ENCODE measurements at places on chromosomes 11 and 22.

DNA sequence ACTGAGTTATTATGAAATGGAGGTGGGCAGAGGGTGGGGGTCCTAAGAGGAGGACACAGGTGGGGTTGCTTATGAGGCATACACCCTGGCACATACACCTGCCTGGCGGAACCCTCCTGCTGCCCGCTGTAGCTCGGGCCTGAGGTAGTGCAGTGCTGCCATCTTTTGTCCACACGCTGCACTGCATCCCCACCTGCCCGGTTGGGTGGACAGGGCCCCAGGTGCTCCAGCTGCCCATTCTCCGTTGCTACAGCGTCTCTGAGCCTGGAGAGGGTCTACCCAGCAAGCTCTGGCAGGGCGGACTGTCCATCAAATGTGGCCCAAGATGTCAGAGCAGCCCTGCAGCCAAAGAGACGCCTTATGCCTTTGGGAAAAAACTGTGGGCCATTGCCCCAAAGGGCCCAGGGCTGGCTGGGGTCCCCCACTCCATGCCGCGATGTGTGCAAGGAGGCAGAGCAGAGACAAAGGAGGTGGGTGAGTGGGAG is 131.2 kb downstream of the BUD13 start:
- no peaks in the 10 kb centered on the region for H3K36me3 ChIP-seq
- no peak overlapping the region for H3K4me3 ChIP-seq
- DNase-seq: peak; percentile 72
- no peak overlapping the region for H3K27ac ChIP-seq
- no peaks in the 10 kb centered on the region for H3K4me1 ChIP-seq

GRCh38 chr22:50151571-50152537 is 18.7 kb upstream of the PANX2 start:
- H3K4me1 ChIP-seq: no peaks in the 10 kb centered on the region
- H3K36me3 ChIP-seq: no peaks in the 10 kb centered on the region
- no peaks in the 10 kb centered on the region for H3K27me3 ChIP-seq
- no peak overlapping the region for H3K27ac ChIP-seq

DNA sequence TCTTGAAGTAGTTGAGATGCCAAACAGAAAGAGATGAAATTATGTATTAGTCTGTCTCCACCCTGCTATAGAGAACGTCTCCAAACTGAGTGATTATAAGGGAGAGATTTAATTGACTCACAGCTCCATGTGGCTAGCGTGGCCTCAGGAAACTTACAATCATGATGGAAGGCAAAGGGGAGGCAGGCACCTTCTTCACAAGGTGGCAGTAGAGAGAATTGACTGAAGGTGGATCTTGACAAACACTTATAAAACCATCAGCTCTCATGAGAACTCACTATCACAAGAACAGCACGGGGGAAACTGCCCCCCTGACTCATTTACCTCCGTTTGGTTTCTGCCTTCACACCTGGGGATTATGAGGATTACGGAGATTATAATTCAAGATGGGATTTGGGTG is 794.0 kb downstream of the CNTN5 start:
- H3K27me3 ChIP-seq: no peaks in the 10 kb centered on the region
- no peaks in the 10 kb centered on the region for H3K4me1 ChIP-seq
- no peak overlapping the region for H3K27ac ChIP-seq
- H3K4me3 ChIP-seq: no peak overlapping the region
- no peaks in the 10 kb centered on the region for H3K36me3 ChIP-seq

DNA sequence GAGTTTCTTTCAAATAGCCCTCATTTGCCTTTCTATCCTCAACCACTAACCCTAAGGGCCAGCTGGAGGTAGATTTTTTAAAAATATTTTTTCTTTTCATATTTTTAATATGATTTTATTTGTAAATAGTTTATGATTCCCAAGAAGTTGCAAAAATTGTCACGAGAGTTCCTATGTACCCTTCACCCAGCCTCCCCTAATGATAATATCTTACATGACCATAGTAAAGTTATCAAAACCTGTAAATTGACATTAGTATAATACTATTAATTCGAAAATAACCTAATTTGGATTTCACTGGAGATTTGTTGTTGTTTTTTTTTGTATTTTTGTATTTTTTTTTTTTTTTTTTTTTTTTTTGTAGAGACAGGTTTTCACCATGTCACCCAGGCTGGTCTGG is 495.5 kb downstream of the MIAT start:
- no peak for DNase-seq
- no peaks in the 10 kb centered on the region for H3K36me3 ChIP-seq
- H3K27me3 ChIP-seq: no peaks in the 10 kb centered on the region
- H3K27ac ChIP-seq: no peak overlapping the region
- H3K4me3 ChIP-seq: no peak overlapping the region

- H3K4me3 ChIP-seq: no peak overlapping the region
- DNase-seq: no peak
- H3K4me1 ChIP-seq: peaks cover 46% of the 10 kb centered on the region
- no peaks in the 10 kb centered on the region for H3K36me3 ChIP-seq
- H3K27ac ChIP-seq: no peak overlapping the region
Observed at GRCh38 chr22:27578937-27579617, 222.5 kb downstream of the MN1 start.

GRCh38 chr11:37504921-37505320 is 906.9 kb upstream of the RAG2 start:
- no peaks in the 10 kb centered on the region for H3K27me3 ChIP-seq
- no peak overlapping the region for H3K27ac ChIP-seq
- H3K4me3 ChIP-seq: no peak overlapping the region

DNA sequence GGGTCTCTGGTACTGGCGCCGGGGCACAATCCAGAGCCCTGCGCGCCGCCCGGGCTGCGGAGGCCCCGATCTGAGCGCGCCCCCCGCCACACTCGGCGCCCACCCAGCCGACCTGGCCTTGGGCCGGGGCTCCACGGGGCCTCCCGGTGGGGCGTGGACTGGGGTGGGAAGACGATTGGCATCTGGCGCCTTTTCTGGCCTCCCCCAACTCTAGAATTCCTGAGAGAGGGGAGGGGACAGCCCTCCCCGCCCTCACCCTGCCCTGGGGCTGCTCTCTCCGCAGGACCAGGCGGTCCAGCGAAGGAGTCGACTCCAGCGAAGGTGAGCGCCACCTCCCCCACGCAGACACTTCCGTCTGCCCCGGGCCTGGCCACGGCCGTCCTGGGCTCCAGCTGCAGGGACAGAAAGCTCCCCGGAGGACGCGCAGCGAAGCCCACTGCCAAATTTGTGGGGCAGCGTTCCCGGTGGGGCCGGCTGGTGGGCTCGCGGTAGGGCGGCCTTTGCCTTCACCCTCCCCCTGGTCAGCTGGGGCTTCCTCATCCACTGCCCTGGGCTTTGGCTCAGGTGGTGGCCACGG is 593 bp downstream of the SSH3 start:
- peaks cover 48% of the 10 kb centered on the region for H3K36me3 ChIP-seq
- H3K4me1 ChIP-seq: peaks cover 24% of the 10 kb centered on the region
- H3K4me3 ChIP-seq: peak overlapping the region; percentile 91
- peak overlapping the region; percentile 78 for H3K27ac ChIP-seq
- DNase-seq: no peak

GRCh38 chr11:86046116-86046515 is 22.8 kb downstream of the PICALM start:
- no peaks in the 10 kb centered on the region for H3K36me3 ChIP-seq
- peaks cover 82% of the 10 kb centered on the region for H3K4me1 ChIP-seq

- no peaks in the 10 kb centered on the region for H3K36me3 ChIP-seq
- H3K4me3 ChIP-seq: no peak overlapping the region
- peaks cover 19% of the 10 kb centered on the region for H3K4me1 ChIP-seq
- DNase-seq: no peak
- no peaks in the 10 kb centered on the region for H3K27me3 ChIP-seq
Observed at GRCh38 chr11:47010179-47010578, 73.6 kb downstream of the CSTPP1 start.

- H3K27ac ChIP-seq: no peak overlapping the region
- peaks cover 28% of the 10 kb centered on the region for H3K4me1 ChIP-seq
- DNase-seq: no peak
Observed at GRCh38 chr11:44559207-44559939, 6.1 kb upstream of the CD82 start.

Measured in esophagus muscularis mucosa (tissue), 4 donors.